GM10248 (cell line): ENCODE measurements at places on chromosomes 12 and 14.

- DNase-seq, result no peak
Measured at GRCh38 chr14:37223947-37224474, 26.3 kb downstream of the MIPOL1 start.

- no peak for DNase-seq
Measured at GRCh38 chr12:131365821-131366260, 345.0 kb upstream of the SFSWAP start.

GRCh38 chr12:41743835-41744234 lies 400.8 kb downstream of the GXYLT1 start:
- DNase-seq, result no peak

GRCh38 chr12:57803319-57803893 lies 15.1 kb downstream of the AVIL start:
- peak; percentile 42 for DNase-seq

DNA sequence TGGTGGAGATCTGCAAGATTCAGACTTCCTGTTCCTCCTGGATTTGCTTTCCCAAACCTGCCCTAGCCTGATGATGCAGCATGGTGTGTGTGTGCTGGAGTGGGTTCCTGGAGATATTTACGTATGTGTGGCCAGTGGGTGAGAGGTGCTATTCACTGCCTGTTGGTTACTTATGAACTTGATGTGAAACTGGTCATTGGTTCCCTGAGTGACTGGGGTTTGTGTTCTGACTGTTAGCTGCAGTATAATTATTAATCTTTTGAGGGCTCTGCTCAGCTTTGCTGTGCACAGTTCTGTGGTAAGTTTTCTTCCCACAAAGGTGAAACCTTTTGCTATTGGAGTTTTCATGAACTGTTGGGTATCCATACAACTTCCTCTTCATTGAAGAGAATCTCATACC lies 541.8 kb upstream of the FBXO33 start:
- peak; percentile 9 for DNase-seq

- no peak for DNase-seq
Measured at GRCh38 chr12:55970775-55971174, 3.1 kb upstream of the RAB5B start.
